ENCODE measurements at places on chromosomes 1 and 21. TPM values are rescaled to one million over a fixed set of nuclear protein-coding genes. Genes with fewer than 3 reads are reported as not detected.

DNA sequence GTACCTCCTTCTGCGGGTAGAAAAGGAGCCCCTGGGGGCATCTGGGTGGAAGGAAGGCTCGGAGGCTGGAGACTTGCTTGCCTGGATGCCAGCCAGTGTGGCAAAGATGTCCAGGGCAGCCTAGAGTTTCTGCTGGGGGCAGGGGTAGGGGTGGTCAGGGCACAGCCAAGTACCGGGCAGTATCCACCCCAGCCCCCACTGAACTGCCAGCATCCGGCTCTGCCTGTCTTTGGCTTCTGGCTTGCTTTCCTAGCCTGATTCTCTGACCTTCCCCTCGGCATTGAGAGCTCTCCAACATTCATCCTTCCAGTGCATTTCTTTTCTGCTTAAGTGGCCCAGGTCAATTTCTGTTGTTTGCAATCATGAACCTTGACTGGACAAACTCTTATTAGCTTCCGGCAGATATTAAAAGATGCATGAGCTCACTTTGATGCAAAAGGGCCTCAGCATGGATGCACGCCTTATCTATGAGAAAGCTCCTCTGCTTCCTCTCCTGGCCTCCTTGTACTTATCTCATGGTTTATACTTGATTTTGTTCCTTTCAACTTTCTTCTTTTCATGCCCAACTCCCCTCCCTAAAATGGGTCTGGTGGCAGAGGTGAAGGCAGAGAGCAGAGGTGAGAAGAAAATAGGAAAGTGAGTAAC, 116.9 kb downstream of the HLCS start:
- H3K4me1 ChIP-seq = peaks cover 4% of the 10 kb centered on the region
- no peaks in the 10 kb centered on the region for H3K36me3 ChIP-seq
- no peak for DNase-seq
- H3K27me3 ChIP-seq = no peaks in the 10 kb centered on the region

GJA5 gene
- 4.9 TPM for total RNA-seq

DNA sequence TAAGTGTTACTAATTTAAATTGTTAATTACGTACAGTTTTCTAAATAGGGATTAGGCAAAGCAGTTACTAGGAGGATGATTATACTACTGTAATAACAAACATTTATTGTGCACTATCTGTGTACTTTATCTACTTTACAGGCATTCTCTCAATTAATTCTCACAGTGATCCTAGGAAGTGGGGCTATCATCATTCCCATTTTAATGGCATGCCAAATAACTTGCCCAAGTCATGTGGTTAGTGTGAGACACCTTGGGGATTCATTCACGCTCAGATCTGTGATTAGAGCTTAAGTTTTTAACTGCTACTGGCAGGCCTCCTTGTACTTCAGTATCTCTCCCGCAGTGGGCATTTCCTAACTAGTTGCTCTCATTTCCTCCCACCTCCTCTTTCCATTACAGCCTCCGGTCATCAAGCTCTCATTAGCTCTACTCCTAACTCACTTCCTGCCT, 11.5 kb downstream of the PHLDA3 start:
- H3K27me3 ChIP-seq = no peaks in the 10 kb centered on the region
- no peak for DNase-seq
- H3K4me1 ChIP-seq = peaks cover 3% of the 10 kb centered on the region
- no peak overlapping the region for H3K4me3 ChIP-seq

DNA sequence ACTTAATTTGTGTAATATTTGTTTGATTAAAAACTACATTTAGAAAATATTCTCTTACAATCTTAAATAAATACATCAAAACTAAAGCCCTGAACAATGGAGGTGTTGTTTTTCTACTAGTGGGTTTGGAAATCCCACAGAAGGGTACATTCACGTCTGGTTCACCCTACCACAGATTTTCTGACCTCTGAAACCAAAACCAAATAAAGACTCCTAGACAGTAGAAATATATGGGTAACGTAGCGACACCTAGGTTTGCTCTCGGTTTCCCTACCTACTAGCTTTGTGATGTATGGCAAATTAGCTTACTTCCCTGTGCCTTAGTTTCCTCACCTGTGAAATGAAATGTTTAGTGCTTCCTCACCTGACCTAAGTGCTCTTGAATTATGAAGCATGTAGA, 312.6 kb downstream of the DPYD start:
- H3K4me3 ChIP-seq = no peak overlapping the region
- no peaks in the 10 kb centered on the region for H3K4me1 ChIP-seq
- H3K27me3 ChIP-seq = no peaks in the 10 kb centered on the region
- H3K27ac ChIP-seq = no peak overlapping the region
- no peaks in the 10 kb centered on the region for H3K36me3 ChIP-seq

- no peaks in the 10 kb centered on the region for H3K27me3 ChIP-seq
- H3K4me3 ChIP-seq = no peak overlapping the region
- H3K36me3 ChIP-seq = no peaks in the 10 kb centered on the region
- DNase-seq = no peak
These were observed 129.6 kb downstream of the CLEC20A start for GRCh38 chr1:178367151-178367550.

GRCh38 chr1:217876896-217877295, 245.8 kb downstream of the SPATA17 start:
- H3K4me1 ChIP-seq = no peaks in the 10 kb centered on the region
- no peaks in the 10 kb centered on the region for H3K27me3 ChIP-seq
- no peak overlapping the region for H3K27ac ChIP-seq
- no peak overlapping the region for H3K4me3 ChIP-seq

DNA sequence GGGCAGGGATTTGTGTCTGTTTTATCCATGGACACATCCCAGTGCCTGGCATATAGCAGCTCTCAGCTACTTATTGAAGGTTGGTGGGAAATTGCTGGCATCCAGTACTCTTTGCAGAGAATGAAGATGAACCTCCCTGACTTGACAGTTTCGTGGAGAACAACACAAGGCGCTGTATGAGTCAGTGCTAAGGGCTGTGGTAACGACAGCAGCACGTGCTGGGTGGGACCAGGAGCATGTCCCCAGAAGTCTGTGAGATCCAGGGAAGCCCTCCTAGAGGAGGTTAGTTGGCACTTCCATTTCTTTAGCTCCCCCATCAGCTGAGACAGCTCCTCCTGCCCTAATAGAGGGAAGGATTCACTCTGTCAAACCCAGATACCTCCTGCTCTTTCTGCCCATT, 25.9 kb upstream of the IL19 start:
- H3K4me1 ChIP-seq = no peaks in the 10 kb centered on the region
- no peaks in the 10 kb centered on the region for H3K27me3 ChIP-seq
- no peak for DNase-seq
- H3K36me3 ChIP-seq = no peaks in the 10 kb centered on the region
- H3K27ac ChIP-seq = no peak overlapping the region

Measured in ovary (tissue), 10 donors.